ENCODE measurements at places on chromosomes 12 and 14.

DNA sequence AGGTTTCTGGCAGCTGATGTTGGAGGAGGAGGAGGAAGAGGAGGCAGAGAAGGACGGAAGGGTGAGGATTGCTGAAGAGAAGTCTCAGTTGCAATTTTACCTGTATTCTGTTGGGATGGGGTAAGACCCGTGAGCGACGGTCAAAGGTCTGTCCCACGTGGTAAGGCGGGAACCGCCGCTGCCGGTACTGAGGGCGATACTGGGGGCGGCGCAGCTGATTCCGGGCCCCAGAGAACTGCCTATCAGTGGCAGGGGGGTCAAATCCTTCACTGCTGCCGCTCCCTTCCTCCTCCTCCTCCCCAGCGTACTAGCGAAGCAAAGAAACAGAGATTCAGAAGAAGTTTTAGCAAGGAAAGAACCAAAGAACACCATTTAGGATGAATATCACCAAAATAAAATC lies 13.3 kb downstream of the YBX3 start:
- no peak for DNase-seq

- no peak for DNase-seq
Observed at GRCh38 chr12:79262938-79263337, 398.4 kb downstream of the SYT1 start.

GRCh38 chr12:9776781-9777180 lies 16.1 kb upstream of the CD69 start:
- no peak for DNase-seq

DNA sequence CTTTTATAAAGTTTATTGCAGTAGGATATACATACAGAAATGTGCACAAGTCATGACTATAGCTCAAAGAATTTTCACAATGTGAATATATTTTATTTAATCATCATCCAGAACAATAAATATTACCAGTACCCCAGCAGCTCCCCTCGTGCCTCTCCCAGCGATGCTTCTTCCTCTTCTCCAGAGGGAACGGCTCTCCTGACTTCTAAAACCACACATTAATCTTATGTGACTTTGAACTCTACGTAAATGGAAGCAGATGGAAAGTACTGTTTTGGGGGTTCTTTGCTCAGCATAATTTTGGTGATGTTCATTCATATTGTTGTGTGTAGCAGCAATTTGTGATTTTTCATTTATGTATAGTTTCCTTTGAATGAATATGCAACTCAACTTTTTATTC lies 4.6 kb upstream of the SLC8A3 start:
- no peak for DNase-seq

GRCh38 chr14:44462381-44462780 lies 44.7 kb downstream of the FSCB start:
- no peak for DNase-seq

DNA sequence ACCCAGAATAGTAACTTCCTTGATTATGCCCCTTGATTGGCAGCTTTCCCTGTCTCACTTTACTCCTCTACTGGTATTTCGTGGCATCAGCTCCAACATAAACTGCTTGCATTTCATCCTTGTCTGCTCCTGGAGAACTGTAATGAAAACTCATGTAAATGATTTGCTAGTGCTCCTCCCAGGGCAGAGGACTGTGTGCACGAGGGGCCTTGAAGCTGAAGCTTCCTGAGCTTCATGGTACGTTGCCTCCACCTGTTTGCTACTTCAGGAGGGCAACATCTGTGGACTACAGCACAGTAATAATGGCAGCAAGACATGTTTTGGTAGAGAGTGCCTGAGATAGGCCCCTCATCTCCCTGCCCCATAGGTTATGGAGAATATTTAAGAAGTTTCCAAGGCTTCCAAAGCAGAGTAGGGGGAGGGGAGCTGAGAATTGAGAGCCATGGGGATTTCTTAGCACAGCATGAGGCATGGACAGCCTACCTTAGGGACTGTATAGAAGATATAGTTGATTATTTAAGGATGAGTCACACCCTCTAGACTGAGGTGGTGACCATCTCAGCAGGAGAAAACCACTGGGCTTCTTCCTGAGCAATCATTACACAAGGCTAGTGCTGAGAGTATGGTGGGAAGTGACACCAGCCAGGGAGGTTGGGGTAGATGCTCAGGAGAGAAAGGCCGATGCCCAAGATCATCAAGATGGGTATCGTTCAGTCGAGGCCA lies 29.5 kb downstream of the CCDC198 start:
- no peak for DNase-seq

DNA sequence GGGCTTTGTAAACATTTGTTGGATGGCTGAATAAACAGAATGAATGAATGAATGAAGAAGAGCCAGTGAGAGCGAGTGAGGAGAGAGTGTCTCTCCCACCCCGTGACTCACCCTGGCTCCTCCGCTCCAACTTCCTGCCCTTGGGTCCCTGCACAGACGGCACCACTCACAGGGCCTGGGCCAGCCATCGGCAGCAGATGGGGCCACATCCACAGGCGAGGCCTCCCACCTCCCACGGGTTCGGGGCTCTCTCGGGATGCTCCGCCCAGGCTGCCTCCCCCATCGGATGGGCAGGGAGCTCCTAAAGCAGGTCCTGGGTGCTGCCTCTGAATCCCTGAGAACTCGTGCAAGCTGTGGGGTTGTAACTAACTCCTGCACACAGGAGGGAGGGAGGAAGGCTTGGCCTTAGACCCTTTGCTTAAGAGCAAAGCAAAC lies 41.3 kb downstream of the CCNK start:
- no peak for DNase-seq

DNA sequence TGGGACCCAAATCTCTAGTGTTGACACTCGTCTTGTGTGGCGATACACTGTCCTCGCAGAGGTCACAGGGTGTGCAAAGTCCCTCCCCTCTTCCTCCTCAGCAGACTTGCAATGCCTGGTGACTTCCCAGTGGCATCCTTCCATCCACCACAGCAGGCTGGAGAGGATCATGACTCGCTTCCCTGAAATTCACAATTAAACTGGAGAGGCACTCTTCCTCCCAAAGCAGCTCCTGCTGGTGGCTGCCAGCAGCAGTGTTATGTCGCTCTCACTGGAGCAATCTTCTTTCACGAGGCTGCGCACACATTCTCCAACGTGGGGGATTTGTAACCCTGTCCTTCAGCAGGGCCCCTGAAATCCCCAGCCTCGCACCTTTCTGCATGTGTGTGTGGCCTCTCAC lies 145.2 kb upstream of the TMCC3 start:
- peak; percentile 11 for DNase-seq

DNA sequence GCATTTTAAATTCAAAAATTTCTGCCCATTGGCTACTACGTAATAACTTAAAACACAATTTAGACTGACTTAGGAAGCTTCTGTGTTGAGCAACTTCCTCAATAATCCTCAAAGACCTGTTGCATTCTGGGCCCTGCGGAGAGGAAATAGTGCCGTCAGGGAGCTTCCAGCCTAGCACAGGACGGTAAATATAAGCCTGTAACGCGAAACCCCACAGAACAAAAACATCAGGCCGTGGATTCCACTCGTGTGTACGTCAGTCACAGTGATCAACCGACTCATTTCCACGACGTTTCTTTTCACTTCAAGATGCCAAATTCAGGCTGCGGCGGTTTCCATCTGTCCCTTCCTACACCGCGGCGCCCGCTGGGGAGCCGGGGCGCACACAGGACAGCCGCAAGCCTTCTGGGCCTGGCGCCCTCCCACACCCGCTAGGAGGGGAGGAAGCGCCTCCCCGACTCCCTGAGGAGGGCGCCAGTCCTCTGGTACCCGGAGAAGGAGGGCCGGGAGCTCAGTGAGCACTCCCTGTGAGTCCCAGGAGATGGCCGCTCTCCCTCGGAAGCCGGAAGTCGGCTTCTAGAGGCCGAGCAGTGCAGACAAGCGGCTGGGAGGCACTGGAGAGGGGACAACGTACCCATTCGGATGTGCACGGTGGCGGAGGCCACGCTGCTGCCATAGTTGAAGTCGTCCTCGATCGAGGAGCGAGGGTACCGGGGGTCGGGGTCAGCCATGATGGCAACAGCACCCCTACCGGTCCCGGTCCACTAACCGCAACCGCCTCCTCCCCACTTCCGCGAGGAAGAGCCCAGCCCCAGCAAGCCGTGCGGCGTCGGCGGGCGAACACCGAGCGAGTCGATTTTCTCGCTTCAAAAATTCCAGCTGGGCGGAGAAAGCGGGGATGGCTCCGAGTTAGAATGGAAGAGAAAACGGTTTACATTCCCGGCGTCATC lies at the start of gene TMBIM4:
TSS of gene TMBIM4 (minus strand) at position 776 of the 950 bp plus-strand sequence. CDS start at position 731, 45 bp downstream.
- DNase-seq = peak; percentile 84

GRCh38 chr12:13103391-13104033 lies at the start of gene GSG1:
TSS of gene GSG1 (minus strand) at chr12:13103667. CDS start at chr12:13103512, 155 bp downstream.
- no peak for DNase-seq

GRCh38 chr12:64890873-64891468 lies 66.5 kb downstream of the TBC1D30 start:
- DNase-seq = no peak

GRCh38 chr12:51941604-51942003 lies 9.9 kb upstream of the ACVR1B start:
- DNase-seq = no peak

DNA sequence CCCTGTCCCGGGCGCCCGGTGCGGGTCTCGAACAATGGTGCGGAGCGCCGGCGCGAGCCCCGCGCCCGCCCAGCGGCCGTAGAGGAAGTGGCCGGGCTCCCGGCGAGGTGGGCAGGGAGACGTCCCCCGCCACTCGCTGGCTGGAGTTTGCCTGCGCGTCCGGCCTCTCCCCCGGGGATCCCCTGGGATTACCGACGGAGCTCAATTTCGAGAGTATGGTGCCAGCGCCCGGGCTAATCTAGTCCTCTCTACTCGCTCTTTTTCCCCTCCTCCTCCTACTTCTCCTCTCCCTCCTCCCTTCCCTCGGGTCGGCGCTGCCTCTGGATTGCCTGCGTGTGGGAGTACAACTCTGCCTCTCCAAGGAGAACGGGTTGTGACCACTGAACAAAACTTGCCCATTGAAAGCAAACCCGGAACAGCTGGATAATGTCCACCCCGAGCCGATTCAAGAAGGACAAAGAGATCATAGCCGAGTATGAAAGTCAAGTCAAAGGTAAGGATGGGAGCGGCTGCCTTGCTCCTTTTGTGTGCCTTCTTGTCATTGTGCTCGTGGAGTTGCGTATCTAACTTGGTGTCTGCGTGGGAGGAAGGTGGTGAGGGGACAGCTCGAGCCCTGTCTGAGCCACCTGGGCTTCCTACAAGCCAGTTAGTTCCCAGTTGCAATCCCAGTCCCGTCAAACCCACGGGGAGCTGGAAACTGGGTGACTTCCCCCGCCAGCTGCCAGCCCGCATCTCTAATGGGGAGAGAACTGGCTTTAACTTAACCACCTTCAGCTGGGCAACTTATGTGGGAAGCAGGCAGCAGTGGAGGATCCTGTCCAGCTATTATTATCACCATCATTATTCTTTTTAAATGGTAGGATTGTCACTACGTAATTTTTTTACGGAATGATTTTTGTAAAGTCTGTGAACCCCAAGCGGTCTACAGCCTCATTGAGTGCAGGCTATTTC lies at the start of gene SRGAP1:
TSS of gene SRGAP1 (plus strand) at position 310 of the 951 bp plus-strand sequence. CDS start at position 427, 117 bp downstream.
- peak; percentile 41 for DNase-seq

DNA sequence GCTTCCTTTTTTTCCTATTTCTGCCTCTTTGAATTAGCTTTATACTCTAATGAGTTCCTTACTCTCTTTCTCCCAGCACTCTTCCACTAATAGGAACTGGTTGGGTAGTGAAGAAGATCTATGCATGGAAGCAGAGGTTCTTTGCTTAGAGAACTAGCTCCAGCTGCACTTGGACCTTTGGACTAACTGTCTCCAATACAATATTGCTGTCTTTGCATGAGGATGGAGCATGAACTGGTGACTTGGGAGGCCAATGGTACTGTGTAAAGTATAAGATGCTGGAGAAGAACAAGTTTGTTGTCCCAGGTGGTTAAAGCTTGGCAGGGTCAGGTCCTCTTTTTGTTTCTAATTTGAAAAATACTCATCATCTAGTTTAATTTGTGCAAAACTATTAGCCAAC lies 2.4 kb upstream of the GLS2 start:
- DNase-seq = no peak

GRCh38 chr14:100403105-100403504 lies 80.0 kb downstream of the SLC25A47 start:
- DNase-seq = no peak

DNA sequence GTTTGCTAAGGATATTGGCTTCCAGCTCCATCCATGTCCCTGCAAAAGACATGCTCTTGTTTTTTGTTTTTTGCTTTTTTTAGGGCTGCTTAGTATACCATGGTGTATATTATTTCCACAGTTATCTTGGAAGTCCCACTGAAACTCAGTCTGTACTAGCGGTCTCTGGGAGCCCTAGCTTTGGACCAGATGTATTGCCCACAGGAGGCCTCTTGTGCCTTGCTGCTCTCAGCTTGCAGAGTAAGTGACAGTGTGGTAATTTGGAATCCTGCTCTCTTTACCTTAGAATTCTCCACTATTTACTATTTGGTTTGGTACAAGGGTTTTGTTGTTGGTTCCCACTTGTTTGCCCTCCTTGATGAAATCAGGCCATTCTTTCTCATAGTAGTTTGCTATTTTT lies 1022.9 kb downstream of the LRFN5 start:
- DNase-seq = no peak

DNA sequence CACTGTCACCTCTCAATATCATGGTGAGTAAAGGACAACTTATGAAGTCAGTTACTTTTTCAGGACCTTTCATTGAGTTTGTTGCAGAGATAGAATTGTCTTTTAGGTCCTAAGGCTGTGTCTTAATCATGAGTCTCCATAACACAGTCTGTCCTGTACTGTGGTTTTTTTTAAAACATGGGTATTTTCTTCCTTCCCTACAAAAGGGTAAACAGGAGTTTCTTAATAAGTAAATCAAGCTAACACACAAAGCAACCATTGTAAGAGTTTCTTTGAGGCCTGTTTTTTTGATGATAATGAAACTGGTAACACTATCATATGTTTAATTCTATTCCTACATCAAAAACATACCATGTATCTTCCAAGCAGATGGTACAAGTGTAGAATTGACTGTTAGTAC lies 101.4 kb downstream of the PLEKHA5 start:
- no peak for DNase-seq

DNA sequence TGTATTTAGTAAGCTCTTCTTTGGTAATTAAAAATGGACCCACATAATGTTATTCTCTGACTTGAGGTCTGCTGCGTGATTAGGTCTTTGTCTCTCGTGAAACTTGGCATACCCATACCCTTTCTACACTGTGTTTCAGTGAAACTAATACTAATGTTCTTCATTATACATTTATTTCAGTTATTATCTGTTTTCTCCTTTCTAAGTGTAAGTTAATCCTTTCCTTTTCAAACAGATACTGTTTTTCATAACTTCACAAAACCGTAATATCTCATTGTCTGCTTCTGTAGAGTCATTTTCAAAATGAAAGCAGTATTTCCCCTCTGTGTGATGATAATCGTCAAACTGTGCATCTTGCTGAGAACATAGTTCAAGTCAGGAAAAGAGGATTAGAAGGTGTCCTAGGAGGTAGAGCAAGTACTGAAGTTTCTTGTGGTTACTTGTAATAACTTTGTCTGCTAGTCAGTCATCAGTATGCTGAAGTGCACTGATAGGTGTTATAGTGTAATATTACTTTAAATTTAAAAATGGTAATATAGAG lies 15.9 kb downstream of the PYROXD1 start:
- no peak for DNase-seq

Data from skeletal muscle cell (primary cell).